Activated CD4-positive, alpha-beta T cell treated with anti-CD3 and anti-CD28 coated beads for 36 hours (primary cell): ENCODE measurements at places on chromosomes 11 and 22. TPM values are rescaled to one million over a fixed set of nuclear protein-coding genes. Genes with fewer than 3 reads are reported as not detected.

DNA sequence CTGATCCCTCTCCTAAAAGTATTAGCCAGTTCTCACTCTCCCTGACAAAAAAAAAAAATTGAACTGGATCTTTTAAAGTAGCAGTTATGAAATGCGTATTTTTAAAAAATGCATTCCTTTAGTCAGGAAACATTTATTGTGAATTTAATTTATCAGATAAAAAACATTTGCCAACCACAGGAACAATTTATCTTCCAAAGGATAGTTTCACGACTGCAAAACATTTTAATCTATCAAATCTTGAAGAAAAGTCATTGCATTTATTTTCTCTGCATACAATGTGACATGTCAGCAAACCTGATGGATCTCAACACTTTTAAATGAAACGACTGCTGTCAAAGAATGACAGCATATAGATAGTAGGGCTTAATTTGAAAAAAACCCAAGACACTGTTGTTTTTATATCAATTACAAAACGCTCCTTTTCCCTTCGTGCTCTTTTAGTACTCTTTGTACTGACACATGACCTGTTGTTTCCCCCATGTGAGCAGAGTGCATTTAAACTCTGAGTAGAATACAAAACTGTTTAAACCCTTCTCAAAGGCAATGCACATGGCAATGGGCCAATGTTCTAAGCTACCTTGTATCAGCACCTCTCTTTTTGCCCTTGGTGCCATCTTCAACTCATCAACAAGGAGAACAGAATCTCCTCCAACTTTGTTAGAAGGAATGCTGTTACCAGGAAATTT, 107.0 kb downstream of the ATG16L2 start:
- DNase-seq: no peak

DNA sequence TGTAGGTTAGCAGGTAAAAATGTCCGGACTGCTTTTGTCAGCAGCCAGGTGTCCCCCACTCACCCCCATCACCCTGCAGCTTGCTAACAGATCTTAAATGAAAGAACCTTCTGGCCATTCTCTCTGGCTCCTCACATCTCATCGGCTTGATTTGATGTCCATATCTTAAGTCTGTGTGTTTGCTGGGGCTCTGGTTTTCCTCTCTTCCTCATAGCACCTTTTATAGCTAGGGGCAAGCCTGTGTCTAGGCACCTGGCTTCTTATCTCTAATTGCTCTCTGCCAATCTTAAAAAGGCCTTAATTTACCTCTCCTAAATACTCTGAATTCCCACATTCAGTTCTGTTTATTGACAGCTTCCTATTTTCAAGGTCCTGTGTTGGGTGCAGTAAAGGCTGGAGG, 72.0 kb downstream of the ARHGAP42 start:
- DNase-seq: no peak

DNA sequence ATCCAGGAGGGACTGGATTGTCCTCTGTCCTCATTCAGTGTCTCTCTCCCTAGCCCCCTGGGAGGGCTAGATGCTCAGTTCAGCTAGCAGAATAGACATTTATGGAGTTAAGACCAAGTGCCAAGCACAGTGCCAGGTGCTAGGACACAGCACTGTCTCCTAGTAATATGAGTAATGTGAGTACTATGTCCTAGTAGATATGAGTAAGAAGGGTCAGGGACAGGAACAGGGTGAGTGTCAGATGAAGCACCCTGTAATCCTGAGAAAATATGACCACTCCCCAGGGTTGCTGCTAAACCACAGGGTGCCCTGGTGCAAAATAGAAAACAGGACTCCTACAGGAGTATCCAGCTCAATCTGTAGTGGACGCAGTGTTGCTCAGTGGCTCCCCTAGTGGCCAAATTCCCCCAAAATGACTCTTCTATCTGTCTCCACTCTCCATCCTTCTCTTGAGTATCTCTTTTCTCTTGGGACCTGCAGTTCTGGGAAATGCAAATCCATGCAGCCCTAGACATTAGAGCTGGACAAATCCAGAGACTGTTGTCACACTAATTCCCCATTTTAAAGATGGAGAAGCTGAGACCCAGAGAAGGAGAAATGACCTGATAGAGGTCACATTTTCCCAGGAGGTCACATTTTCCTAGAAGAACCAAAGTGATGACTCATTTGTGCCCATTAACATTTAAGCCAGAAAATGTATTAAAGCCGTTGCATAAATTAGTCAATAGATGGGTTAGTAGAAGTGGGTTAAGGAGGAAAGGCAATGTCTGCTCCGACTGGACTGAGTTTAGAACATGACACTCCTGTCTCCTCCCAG, 214.3 kb downstream of the NXPE2 start:
- peak; percentile 41 for DNase-seq

- no peak for DNase-seq
These were observed 86.2 kb downstream of the MSANTD4 start for GRCh38 chr11:105935791-105936190.

GRCh38 chr22:46592390-46592872, 27.8 kb upstream of the GRAMD4 start:
- DNase-seq: peak; percentile 80

DNA sequence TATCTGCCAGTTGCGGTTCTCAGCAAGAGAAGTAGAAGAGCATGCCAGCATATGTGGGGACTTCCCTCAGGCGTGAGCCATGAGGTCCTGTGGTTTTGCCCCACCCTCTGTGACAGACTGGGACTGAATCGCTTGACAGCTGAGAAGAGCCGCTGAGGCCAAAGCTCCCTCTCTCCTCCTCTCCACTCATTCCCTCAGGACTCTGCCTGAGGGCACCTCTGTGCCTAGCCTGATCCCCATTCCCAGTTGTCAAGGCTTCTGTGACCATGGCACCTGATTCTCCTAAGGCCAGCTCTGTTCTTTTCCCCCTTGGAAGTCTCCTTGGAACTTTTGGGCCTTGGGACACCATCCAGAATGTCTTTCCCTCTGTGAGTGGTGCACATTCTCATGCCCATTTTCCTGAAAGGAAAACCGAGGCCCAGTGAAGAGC, 27.0 kb downstream of the ART5 start:
- DNase-seq: peak; percentile 80

GRCh38 chr11:76810151-76810853, 27.1 kb downstream of the TSKU start:
- DNase-seq: peak; percentile 78

GRCh38 chr11:67520856-67521824, 2.1 kb downstream of the CABP2 start:
- no peak for DNase-seq

- no peak for DNase-seq
These were observed 6.8 kb downstream of the SLC35F2 start for GRCh38 chr11:107851704-107852310.

DNA sequence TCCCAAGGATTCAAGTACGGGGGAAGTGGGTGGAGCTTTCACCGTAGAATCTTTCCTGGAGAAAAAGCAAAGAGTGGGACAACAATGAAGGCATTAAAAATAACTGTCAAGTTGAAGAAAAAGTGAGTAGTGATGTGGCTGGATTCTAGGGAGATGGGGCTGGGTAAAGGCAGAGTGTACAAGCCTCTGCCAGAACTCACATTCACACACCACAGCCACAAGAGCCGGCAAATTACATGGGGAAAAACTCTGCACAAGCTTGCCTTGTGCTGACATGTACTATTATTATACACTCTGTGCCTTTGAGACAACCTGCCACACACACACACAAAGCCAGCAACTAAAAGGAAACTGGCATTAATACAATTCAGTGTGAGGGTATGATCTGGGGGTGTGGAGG, 182.6 kb downstream of the LARGE1 start:
- DNase-seq: no peak

DNA sequence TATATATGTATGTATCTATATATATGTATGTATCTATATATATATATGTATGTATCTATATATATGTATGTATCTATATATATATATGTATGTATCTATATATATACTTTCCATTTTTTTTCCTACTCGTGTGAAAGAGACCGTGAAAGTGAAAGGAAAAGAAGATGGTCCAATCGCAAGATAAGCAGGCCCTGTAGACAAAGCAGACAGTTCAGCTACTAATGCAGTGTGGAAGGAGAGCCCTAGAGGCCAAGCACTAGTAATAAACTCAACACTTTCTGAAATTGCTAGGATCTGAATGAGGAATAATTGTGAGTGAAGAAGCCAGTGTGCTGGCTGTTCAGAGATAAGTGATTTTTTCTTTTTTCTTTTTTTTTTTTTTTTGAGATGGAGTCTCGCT, 47.2 kb downstream of the MCHR1 start:
- DNase-seq: peak; percentile 23

DNA sequence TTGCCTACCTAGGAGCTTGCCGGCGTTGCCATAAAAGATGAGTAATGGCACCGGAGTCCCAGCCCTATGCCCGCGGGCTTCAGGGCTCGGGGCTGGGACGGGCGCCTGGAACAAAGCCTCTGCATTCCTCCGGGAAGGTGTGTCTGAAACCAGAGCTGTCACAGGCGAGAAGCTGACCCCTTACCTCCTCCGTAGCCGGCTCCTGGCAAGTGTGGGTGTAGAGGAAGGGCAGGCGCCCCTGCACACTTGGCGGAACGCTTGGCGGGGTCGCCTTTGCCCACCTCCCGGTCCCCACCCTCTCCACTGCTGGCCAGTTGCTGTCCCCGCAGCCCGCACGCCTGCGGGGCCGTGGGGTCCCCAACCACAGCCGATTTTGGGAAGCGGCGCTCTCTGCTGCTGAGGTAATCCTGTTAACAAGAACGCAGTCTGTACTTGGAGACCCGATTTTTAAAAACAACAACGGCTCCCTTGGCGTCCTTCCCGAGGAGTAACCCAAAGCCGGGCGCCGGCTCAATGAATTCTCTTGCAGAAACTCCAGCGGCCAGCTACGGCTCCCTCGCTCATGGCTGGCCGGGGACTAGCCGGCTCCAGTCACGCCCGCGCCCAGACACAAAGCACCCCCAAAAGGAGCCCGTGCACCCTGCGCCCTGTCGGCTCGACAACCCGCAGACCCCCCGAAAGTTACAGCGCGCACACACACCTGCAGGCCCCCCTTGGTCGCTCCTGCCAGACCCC, 89.2 kb downstream of the PLEKHA7 start:
- DNase-seq: peak; percentile 17

- DNase-seq: no peak
These were observed 165.2 kb downstream of the PGR start for GRCh38 chr11:100964435-100964834.

GRCh38 chr11:65699306-65699705, 12.7 kb upstream of the KAT5 start:
- no peak for DNase-seq

DNAJB13 gene
- 0.37 TPM for total RNA-seq

CDCA5 gene
- 111 TPM for total RNA-seq

LAMTOR1 gene
- 52.2 TPM for total RNA-seq

NLRP14 gene
- 0.11 TPM for total RNA-seq

HEPN1 gene
- total RNA-seq: not detected

MIAT gene
- total RNA-seq: 18.5 TPM

GAL gene
- 2.5 TPM for total RNA-seq

KRTAP5-2 gene
- total RNA-seq: not detected

POU2AF2 gene
- total RNA-seq: not detected

GRAP2 gene
- total RNA-seq: 45.5 TPM

KAT5 gene
- 65.1 TPM for total RNA-seq

DEPDC7 gene
- total RNA-seq: 2.0 TPM

SYT8 gene
- not detected for total RNA-seq
